Cardiac muscle cell (in vitro differentiated cells and primary cell): ENCODE measurements at places on chromosomes 2 and 18.
A peak's percentile ranks its signal among the peaks of the same experiment; 100 is the strongest.

DNA sequence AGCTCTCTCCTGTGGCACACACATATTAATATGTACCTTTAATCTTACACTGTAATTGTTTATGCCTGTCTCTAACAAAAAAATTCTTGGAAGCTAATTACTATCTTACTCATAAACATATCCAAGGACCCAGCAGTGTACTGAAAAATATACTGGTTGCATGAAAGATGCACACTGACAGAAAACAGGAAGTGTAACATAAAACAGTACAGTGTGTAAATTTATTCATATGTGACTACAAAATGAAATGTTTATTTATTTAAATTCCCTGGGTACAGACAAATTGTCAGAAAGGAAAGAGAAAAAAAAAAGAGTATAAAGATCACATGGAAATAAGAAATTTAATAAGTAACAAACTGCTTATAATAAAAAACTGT, 28.5 kb downstream of the TMEM131 start:
- no peaks in the 10 kb centered on the region for H3K36me3 ChIP-seq
- H3K27ac ChIP-seq: no peak overlapping the region
- peaks cover 24% of the 10 kb centered on the region for H3K4me1 ChIP-seq
- DNase-seq: no peak

GRCh38 chr2:233446606-233447305, 92.5 kb downstream of the DGKD start:
- peaks cover 12% of the 10 kb centered on the region for H3K36me3 ChIP-seq
- DNase-seq: no peak
- no peak overlapping the region for H3K27ac ChIP-seq
- H3K27me3 ChIP-seq: no peaks in the 10 kb centered on the region

DNA sequence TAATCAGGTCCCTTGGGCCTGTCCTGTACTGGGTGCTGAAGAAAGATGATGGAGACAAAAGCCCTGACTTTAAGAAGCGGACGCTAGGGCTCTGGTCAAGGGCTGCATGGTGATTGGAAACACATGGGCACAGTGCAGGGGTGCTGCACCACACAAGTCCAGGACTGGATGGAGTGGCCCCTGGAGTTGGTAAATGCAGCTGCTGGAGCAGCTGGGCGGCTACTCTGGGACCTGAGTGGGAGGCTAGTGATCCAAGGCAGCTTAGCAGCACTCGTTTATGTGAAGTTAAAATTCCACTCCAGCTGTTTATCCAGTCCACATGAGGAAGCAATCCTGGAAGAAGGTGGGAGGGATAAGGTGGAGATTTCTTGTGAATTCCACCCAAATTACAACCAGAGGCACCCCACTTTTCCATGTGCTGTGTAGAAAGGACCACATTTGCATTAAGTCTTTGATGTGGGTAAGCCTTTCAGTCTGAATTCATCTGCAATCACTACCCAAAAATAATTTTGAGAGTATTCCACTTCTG, 24.9 kb downstream of the MERTK start:
- H3K27me3 ChIP-seq: no peaks in the 10 kb centered on the region
- peaks cover 7% of the 10 kb centered on the region for H3K4me1 ChIP-seq
- DNase-seq: no peak
- H3K27ac ChIP-seq: no peak overlapping the region
- H3K36me3 ChIP-seq: no peaks in the 10 kb centered on the region

DNA sequence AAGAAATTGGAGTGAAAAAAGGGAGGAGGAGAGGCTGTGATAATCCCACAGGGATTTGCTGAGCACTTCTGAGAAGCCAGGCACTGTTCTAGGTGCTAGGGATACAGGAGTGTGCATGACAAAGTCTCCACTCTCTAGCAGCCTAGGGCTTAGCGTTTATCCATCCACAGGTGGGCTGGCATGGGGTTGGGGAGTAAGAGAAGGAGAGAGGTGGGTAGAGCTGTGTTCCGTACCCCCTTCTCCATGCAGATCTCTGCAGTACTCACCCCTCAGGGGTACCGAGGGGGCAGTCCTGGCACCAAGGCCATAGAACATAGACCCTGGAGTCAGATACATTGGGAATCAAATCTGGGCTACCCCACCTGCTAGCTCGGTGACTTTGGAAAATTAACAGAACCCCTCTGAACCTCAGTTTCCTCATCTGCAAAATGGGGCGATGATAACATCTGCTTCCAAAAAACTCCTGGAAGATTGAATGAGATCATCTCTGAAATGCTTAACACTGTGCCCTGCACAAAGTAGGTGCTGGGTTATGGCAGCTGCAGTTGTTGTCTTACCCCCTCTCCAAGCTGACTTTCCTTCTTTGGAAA, 18.6 kb downstream of the FOSL2 start:
- peaks cover 5% of the 10 kb centered on the region for H3K36me3 ChIP-seq
- no peaks in the 10 kb centered on the region for H3K27me3 ChIP-seq
- no peak overlapping the region for H3K27ac ChIP-seq
- no peak for DNase-seq
- H3K4me3 ChIP-seq: no peak overlapping the region

DNA sequence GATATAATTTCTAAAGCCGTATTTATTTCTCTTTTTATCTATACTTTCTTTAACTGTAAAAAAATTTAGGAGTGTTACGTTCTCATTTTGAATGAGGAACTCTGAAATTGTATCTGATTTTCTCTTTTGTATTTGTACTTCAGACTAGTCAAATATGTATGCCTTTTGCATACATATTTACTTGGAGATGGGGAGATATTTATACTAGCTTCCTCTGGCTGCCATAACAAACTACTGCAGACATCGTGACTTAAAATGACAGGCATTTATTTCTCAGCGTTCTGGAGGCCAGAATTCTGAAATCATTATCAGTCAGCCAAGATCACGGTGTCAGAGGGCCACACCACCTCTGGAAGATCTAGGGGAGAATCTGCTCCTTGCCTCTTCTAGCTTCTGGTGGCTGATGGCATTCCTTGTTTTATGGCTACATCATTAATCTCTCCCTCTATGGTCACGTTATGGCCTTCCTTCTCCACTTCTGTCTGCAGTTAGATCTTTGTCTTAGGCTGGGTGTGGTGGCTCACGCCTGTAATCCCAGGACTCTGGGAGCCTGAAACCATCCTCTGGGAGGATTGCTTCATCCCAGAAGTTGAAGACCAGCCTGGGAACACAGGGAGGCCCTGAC, 8.2 kb downstream of the LCLAT1 start:
- no peak overlapping the region for H3K27ac ChIP-seq
- no peaks in the 10 kb centered on the region for H3K36me3 ChIP-seq
- peaks cover 6% of the 10 kb centered on the region for H3K4me1 ChIP-seq
- no peaks in the 10 kb centered on the region for H3K27me3 ChIP-seq

- no peaks in the 10 kb centered on the region for H3K36me3 ChIP-seq
- no peak for DNase-seq
- H3K27ac ChIP-seq: no peak overlapping the region
- no peaks in the 10 kb centered on the region for H3K4me1 ChIP-seq
Observed at GRCh38 chr18:22432657-22433137, 15.0 kb upstream of the CTAGE1 start.

DNA sequence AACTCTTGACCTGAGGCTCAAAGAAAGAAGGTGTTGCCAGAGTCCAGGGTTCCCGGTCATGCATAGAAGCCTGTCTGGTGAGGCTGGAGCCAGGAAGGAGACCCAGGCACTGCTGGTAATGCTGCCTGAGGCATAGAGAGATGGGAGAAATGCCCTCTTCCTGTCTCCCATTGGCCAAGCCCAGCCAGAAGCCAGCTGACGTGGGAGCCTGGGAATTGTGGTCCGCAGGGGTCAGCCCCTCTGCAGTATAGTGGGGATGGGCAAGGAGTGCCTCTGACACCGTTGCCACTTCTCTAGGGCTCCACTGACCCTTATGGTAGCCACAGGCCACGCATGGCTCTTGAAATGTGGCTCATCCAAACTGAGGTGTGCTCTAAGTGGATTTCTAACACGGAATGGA, 95.7 kb downstream of the CTIF start:
- no peaks in the 10 kb centered on the region for H3K4me1 ChIP-seq
- H3K27me3 ChIP-seq: no peaks in the 10 kb centered on the region
- no peaks in the 10 kb centered on the region for H3K36me3 ChIP-seq

GRCh38 chr2:74690571-74690970, 36.5 kb downstream of the SEMA4F start:
- no peak overlapping the region for H3K27ac ChIP-seq
- H3K27me3 ChIP-seq: peaks cover 7% of the 10 kb centered on the region
- peak; percentile 70 for DNase-seq
- H3K4me1 ChIP-seq: no peaks in the 10 kb centered on the region
- H3K36me3 ChIP-seq: no peaks in the 10 kb centered on the region

DNA sequence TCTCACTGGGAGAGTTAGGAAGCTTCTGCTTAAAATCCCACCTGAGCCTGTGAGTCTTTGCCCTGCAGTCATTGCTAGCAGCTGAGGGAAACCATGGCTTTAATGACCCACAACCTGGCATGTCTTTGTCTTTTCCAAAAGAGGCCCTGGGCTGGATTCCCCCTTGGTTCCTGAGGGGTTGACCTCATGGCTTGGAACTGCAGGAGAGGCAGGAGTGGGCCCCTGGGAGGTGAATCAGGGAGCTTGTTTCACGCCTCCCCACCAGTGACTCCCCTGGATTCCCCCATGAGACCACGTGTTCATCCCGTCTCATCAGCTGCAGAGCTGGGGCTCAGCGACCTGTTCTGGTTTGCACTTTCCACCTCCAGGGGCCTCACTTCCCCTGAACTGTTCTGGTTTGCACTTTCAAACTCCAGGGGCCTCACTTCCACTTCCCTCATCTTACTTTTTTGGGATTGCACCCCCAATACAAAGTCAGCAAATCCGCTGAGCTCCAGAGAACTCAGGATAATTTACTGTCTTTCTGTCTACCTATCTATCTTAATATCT, 58.5 kb upstream of the TMEM18 start:
- no peaks in the 10 kb centered on the region for H3K27me3 ChIP-seq
- H3K36me3 ChIP-seq: no peaks in the 10 kb centered on the region
- DNase-seq: no peak

DNA sequence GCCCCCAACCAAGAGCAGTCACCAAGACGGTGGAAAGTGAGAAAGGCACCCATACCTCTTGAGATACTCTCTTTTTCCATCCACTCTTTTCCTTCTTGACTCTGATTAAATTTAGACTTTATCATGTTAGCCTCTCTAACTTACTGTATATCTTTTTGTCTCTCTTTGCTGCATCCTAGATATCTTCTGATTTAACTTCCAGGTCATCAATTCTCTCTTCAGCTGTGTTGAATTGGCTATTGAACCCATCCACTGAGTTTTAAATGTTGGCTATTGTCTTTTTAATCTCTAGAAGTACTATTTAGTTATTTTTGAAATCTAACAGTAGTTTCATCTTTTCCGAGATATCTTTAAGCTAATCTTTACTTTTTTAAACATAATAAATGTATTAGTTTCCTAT, 78.3 kb upstream of the MBOAT2 start:
- H3K27ac ChIP-seq: no peak overlapping the region
- no peaks in the 10 kb centered on the region for H3K27me3 ChIP-seq
- no peak overlapping the region for H3K4me3 ChIP-seq
- no peaks in the 10 kb centered on the region for H3K36me3 ChIP-seq

DNA sequence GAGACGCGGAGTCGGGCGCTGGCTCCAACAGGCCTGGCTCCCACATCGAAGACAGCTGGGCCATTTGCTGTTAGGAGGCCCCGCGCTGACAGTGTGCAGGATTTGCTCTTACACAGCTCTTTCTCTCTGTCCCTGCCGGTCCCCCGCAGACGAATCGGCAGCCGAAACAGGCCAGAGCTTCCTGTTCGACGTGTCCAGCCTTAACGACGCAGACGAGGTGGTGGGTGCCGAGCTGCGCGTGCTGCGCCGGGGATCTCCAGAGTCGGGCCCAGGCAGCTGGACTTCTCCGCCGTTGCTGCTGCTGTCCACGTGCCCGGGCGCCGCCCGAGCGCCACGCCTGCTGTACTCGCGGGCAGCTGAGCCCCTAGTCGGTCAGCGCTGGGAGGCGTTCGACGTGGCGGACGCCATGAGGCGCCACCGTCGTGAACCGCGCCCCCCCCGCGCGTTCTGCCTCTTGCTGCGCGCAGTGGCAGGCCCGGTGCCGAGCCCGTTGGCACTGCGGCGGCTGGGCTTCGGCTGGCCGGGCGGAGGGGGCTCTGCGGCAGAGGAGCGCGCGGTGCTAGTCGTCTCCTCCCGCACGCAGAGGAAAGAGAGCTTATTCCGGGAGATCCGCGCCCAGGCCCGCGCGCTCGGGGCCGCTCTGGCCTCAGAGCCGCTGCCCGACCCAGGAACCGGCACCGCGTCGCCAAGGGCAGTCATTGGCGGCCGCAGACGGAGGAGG, 3.5 kb downstream of the GDF7 start:
- no peak for DNase-seq
- H3K27ac ChIP-seq: no peak overlapping the region
- no peaks in the 10 kb centered on the region for H3K36me3 ChIP-seq
- H3K4me1 ChIP-seq: peaks cover 8% of the 10 kb centered on the region
- no peak overlapping the region for H3K4me3 ChIP-seq
